ENCODE measurements at places on chromosomes 3 and 15. TPM values are rescaled to one million over a fixed set of nuclear protein-coding genes. Genes with fewer than 3 reads are reported as not detected.

The KY gene
- not detected for total RNA-seq

The ASB14 gene
- total RNA-seq: not detected

The NAALADL2 gene
- total RNA-seq: 1.6 TPM

The RTP1 gene
- not detected for total RNA-seq

The PPM1L gene
- total RNA-seq: 81.4 TPM

The CCR4 gene
- not detected for total RNA-seq

The PLCH1 gene
- total RNA-seq: 1.1 TPM

The EEFSEC gene
- 8.3 TPM for total RNA-seq

The FGF7 gene
- total RNA-seq: 0.07 TPM

The GOLGA6L9 gene
- total RNA-seq: 17.5 TPM

The THAP10 gene
- total RNA-seq: 3.3 TPM

The PGBD4 gene
- 1.7 TPM for total RNA-seq

The GNB4 gene
- total RNA-seq: 19.1 TPM

The GSK3B gene
- total RNA-seq: 138 TPM

The GXYLT2 gene
- total RNA-seq: 10.9 TPM

The PFN2 gene
- 364 TPM for total RNA-seq

Data from glutamatergic neuron (in vitro differentiated cells).